ENCODE measurements at places on chromosomes 13 and 19.
A peak's percentile ranks its signal among the peaks of the same experiment; 100 is the strongest.

GRCh38 chr13:114109641-114110041, 22.8 kb downstream of the RASA3 start:
- DNase-seq = no peak

GRCh38 chr19:55578031-55578760, 2.5 kb downstream of the ZNF579 start:
- no peak for DNase-seq

DNA sequence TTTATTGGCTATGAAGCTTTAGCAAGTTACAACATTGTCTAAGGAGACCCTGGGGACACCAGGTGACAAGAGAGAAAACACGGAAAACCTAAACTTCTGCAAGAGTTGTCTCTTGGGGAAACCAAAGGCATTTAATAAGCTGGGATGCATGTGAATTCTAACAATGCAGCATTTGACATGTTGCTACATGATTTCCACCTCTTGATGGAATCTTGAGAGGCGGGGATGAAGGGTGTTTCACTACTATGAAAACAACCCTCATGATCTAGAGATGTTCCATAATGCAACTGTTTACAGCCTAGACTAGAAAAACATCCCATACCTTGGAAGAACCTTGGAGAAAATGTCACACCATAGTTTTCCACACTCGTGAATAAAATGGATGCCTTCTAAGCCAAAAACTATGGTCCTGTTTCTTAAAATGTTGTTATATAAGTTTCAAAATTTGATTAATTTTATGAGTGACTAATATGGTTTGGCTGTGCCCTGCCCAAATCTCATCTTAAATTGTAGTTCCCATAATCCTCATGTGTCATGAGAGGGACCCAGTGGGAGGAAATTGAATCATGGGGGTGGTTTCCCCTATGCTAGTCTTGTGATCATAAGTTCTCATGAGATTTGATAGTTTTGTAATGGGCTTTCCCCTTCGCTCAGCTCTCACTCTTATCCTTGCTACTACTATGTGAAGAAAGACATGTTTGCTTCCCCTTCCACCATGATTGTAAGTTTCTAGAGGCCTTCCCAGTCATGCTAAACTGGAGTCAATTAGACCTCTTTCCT, 164.6 kb downstream of the TNFSF13B start:
- no peak for DNase-seq

DNA sequence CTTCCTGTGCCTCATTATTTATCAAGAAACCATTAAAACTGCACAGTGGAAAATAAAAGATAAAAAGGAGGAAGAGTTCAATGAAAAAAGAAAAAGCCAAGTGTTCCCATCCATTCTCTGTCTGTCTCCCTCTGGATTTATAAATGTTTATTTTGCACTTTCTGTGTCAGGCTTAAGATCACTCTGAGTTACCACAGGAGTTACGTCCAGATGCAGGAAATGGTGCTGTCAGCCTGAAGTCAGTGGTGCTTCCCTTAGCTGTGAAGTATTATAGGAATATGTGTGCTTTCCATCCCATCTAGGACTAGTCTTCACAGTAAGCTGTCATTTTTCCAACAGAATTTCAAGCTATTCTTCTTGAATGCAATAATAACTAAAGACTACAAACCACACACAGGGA, 420.2 kb downstream of the KCTD12 start:
- no peak for DNase-seq

GRCh38 chr13:107361666-107362065, 793.7 kb upstream of the ARGLU1 start:
- DNase-seq = no peak

DNA sequence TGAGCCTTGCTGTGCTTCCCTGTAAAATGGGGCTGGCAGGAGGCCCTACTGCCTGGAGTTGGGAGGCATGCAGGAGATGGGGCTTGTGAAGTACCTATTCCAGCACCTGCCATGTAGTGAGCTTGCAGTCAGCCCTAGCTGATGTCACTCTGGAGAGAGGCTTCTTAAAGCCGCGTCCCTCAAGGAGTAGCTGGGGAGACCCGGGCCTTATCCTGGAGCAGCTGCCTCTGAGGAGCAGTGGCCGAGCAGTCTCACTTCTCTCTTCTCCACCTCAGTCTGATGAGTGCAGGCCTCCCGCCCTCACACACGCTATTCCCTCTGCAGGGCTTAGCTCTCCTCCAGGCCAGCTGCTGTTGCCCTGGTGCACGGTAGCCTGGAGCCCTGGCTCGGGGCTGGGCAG, 18.0 kb downstream of the CLASRP start:
- DNase-seq = no peak

GRCh38 chr19:13040948-13041292, 45.6 kb downstream of the NFIX start:
- no peak for DNase-seq

DNA sequence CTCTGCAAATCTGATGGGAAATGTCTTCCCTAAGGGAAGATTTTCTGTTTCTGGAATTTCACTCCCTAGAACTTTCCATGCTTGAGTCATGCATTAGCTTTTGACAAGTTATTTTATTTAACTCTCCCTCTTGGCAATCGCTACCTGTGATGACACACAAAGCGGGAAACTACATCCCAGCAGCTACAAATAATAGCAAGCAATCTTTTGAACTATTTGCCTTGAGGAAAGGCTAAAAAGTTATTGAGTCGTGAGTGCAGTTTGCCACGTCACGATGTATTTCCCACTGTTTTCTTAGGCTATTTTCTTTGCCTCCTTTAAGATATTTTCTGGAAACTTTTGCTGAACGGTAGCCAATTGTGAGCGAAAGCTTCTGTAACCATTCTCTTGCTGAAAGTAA, 353.3 kb upstream of the HTR2A start:
- no peak for DNase-seq

- DNase-seq = no peak
These were observed 40.4 kb downstream of the ATP11A start for GRCh38 chr13:112730157-112730671.

DNA sequence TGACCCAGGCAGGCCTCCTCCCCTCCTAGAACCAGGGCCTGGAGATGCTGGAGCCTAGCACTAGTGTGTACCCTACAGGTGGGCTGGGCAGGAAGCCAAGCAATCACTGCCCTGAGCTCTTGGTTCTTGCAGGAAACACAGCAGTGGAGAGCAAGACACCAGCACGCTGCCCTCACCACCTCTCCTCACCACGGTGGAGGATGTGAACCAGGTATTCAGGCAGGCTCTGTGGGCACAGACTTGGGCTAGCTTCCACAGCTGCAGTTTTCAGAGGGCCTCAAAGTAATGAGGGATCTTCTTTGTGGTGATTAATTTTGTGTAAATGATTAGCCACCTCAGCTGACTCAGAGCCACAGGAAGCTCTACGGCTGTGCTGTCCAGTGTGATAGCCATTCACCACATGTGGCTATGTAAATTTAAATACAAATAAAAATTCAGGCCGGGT, 13.6 kb upstream of the GPI start:
- DNase-seq = no peak

GRCh38 chr19:44951179-44952159, 3.7 kb upstream of the CLPTM1 start:
- DNase-seq = peak; percentile 57

DNA sequence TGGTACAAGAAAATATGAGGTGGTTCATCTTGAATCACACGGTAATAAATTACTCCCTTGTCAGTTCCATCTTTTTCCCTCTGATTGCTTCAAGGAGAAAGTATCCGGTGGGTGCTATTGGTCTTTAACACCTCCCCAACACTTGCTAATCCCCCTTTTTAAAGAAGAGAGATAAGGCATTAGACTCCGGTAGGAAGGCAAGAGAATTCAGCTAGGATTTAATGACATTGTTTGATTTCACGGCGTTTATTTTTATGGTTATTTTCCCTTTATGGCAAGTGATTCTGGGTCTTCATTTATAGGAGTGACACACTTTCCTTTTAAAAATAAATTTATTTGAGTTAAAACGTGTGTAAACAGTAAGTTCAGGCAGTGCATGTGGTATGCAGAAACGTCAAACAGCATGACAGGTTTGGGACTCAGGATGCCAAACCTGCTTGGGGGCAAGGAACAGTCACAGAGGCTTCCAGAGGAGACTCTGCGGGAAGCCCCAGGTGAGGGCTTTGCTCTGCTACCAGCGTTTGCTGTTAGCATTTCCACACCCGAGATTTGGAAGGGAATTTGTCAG, 36.5 kb downstream of the TSHZ3 start:
- no peak for DNase-seq

DNA sequence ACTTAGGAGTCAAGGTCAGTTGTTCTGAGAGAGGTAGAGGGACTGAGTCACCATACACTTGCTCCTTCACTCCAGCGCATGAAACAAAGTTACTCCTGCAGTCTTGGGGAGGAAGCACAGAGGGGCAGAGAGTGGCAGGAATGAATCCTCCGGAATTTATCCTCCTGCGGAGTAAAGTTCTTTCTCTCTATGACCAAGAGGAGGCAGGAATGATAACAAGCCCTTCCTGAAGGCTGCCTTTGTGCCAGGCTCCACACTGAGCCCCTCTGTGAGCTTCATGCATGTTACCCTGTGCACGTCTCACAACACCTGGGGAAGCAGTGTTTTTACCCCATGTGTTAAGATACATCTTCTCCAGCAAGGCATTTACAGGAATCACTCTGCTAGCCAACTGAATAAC, 458.4 kb downstream of the KLF12 start:
- DNase-seq = no peak

DNA sequence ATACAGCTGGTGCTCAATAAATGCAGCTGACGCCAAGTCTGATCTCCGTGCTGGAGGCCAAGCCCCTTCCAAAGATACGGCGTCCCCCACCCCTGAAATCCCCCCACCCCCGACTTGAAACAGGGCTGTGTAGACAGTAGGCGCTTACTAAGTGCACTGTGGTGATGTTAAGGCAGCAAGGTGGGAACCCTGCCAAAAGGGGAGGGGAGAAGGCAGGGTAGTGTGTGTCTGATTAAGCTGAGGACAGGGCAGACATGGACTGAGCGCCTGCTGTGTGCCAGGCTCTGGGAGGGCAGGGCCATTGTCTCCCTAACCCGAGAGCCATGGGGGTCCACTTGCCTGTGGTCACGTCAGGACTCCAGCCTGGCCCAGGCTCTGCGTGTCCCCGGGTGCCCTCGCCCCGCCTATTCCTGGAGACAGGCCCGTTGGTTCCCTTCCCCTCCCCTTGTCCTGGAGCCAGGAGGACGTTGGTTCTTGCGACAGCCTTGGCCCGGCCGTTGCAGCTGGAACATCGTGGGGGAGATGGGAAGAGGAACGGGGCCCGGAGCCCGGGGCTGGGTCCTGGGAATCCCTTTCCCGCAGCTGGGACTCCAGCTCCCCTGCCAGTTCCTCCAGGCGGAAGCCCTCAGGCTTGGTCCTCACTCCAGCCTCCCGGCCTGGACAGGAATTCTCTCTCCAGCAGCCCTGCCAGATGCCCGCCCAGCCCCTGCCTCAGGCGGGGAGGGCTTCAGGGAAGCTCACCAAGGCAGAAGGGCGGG, 1.7 kb upstream of the ELANE start:
- DNase-seq = peak; percentile 22
